ENCODE measurements at places on chromosomes 3 and 15.

DNA sequence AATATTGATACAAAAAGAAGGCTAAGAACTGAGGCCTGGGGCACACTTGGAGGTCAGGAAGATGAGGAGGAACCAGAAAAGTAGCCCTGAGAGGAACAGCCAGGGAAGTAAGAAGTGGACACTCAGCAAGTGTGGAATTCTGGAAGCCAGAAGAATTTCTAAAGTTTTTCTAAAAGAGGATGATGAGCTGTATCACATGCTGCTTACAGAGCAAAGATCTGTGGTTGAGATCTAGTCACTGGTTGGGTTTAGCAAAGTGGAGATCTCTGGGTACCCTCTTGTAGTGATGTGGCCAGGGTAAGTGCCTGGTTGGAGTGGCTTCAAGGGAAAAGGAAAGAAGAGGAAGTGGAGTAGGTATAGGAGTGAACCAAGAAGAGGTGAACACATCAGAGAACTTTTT lies 95.4 kb upstream of the DAZL start:
- DNase-seq = no peak

DNA sequence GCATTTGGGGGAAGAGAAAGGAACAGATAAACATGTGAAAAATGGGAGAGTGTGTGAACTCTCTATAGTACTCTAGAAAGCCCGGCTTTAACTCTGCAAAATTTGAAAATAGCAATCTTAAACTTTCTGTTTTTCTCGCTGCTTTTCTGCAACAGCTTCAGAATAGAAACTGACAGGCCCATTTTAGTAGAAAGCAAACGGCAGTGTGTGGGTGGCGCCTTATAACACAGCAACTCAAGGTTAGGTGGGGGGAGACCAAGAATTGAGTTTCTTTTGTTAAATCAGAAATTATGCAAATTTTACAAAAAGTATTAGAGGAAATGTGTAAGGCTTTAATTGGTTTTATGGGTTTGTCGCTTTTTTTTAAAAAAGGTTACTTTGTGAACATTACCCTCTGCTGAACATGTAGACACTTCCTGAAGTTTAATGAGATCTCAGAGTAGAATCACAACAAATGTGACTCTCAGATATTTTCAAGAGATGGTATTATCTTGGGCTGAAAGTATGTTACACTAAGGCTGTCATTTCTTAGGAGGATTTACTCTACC lies 107.0 kb downstream of the PTPRG start:
- no peak for DNase-seq

- DNase-seq = no peak
Observed at GRCh38 chr3:65412588-65412987, 626.1 kb downstream of the MAGI1 start.

DNA sequence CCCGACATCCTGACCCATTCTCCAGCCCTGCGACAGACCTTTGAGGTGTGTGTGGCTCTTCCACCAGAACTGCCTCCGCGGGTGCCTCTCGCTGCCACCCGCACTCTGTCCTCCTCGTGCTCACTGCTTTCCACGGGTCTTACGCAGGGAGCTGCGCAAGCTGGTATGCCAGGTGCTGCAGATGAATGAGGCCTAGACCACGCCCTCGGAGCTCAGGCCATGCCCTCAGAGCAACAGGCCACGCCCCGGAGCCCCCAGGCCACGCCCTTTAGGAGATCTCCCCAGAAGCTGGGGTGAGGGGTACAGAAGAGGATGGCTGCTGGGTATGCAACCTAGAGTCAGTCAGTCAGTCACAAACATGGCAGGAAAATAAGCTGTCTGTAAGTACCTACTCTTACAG lies 300.3 kb downstream of the GABRG3 start:
- DNase-seq = no peak

DNA sequence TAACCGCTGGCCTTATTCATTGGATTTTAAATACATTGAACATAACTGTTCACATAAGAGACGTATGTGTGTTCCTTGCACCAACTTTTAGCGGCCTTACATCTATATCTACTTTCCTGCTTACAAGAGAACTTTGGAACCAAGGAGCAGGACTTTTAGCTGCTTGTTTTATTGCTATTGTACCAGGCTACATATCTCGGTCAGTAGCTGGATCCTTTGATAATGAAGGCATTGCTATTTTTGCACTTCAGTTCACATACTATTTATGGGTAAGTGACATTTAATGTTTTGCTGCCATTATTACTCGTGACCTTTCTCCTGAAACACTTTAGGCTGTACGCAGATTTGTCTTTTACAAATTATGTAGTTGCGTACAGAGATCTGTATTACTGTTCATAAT lies 47.1 kb downstream of the STT3B start:
- no peak for DNase-seq

GRCh38 chr3:9647450-9647849 lies 1.9 kb upstream of the MTMR14 start:
- no peak for DNase-seq

DNA sequence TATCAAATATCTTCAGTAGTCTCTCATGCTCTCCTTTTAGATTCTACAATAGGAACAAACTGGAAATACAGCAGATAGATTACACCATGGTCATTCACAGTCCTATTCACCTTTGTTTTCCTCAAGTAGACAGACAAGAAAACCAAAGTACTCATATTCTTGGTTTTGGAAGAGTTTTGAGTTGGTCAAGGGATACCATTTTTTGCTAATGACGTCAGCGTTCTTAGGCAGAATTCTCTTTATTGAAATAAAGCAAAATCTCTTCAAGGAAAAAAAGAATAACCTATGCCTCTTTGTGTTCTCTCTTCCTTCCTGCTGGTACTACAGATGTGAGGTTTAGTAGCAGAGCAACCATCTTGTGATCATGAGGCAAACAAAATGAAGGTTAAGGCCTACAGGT lies 268.3 kb upstream of the PDZRN3 start:
- no peak for DNase-seq

DNA sequence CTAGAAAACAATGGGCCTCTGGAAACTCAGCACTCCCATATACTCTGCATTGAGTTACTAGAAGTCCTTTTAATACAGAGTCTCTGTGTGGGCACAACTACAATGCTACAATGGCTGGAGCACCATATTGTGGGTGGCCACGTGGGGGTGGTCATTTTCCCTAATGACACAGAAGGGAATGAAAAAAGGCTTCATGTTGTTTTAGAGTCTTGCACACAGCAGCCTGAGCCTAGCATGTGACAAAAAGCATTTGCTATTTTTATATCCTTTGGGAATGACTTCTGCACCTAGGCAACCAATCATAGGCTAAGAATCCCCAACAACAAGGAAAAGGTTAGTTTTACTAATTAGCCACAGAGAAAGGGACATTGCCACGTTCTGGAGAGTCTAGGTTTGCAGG lies 120.6 kb downstream of the PPM1L start:
- no peak for DNase-seq

DNA sequence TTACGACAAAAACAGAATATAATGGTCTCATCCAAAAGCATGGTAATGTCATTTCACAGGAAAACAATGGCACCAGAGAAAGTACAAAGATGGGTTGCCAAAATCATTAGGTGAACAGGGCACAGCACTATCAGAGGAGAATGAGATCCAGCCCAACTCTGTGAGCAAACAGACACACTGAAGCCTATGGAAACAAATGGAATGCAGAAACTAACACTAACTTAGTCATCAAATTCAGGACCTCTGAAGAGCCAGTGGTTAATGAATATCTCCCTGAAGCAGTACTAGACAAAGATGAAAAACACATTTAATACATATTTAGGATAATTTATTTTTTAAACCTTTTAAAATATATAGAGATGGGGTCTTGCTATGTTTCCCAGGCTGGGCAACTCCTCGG lies 14.6 kb upstream of the RPS17 start:
- no peak for DNase-seq

DNA sequence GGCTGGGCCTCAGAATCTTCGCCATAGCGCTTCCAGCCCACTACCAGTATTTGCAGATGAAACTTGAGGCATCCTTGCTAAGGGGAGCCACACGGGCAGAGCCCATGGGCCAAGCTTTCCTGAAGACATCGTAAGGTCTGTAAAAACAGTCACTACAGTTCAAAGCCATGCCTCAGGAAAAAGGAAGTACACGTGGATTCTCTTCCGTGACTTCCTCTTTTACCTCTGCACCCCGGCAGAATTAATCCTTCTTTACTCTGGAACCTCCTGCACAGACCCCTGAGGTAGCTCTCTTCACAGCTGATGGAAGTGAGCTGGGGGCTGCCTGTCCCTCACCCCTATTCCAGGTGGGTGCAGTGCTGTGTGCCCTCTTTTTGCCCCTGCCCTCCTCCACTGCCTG lies 129.2 kb downstream of the CHDH start:
- no peak for DNase-seq

GRCh38 chr3:148187296-148187695 lies 510.4 kb upstream of the AGTR1 start:
- no peak for DNase-seq

DNA sequence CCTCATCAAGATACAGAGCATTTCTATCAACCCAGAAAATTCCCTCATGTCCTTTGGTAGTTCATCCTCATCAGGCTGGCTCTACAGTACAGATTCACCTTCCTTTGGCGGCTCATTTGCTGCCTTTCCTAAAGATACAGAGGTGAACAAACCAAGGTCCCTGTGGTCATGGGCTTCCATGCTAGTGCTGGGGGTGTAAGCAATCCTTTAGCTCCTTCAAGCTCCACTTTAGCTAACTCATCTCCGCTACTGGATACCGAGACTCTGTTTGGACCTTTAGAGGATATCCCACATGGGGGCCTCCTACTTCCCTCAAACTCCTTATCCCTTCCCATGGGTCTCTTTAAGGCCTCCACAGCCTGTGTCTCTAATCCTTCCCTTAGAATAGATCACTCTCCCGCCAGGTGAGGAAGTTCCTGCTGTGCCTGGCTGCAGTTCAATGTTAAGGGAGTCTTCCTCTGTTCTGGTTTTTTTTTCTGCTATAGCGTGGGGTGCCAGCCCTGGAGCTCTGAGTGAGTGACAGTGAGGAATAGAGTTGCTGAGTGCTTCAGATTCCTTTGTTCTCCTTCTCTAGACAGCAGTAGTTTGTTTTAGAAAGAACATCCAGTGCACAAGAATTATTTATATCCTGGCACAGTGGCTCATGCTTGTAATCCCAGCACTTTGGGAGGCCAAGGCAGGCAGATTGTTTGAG lies 30.7 kb downstream of the CLEC3B start:
- DNase-seq = no peak

- no peak for DNase-seq
Observed at GRCh38 chr3:154779571-154779970, 300.5 kb upstream of the MME start.

DNA sequence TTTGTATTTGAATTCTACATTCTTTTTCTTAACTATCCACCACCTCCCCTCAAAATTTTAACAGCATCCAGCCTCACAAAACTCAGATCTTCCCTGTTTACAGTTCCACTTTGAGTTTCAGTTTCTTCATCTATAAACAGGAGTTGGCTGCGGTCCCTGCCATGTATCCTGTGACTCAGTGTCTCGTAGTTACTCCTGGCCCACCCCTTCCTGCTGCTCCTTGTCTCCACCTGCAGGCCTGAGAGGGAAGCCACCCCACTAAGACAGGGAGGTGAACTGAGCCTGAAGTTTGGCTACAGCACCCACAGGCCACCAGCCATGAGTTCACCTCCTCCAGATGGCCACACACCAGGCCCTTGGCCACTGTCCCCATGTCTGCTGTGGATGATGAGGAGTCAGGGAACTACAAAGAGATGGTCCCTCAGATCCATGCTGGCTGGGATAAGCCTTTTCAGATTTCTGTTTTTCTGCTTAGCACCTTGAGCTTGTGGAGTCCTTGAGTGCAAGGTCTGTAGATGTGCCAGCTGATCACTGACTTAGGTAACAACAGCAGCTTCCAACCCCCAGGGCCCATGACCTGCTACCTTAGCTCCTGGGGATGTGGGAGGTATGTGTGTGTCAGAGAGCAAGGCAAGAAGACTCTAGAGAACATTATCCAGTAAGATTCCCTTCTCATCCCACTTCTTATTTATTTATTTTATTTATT lies 37.5 kb downstream of the CD86 start:
- no peak for DNase-seq

- DNase-seq = no peak
Observed at GRCh38 chr3:128337305-128337704, 129.4 kb downstream of the DNAJB8 start.

DNA sequence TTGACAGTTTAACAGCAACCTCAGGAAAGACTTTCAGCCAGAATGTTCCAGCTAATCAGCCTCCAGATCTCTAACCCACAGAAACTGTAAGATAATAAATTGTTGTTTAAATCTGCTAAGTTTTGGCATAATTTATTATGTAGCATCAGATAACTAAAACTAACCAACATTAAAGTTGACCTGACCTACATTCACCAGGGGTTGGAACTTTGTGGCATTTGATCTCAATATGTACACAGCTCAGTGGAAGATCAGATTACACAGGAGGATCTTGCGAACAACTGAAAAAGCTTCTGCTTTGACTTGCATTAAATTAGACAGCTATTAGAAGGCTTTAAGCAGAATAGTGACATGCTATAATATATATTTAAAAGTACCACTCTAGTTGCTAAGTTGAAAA lies 91.4 kb upstream of the POU1F1 start:
- no peak for DNase-seq

DNA sequence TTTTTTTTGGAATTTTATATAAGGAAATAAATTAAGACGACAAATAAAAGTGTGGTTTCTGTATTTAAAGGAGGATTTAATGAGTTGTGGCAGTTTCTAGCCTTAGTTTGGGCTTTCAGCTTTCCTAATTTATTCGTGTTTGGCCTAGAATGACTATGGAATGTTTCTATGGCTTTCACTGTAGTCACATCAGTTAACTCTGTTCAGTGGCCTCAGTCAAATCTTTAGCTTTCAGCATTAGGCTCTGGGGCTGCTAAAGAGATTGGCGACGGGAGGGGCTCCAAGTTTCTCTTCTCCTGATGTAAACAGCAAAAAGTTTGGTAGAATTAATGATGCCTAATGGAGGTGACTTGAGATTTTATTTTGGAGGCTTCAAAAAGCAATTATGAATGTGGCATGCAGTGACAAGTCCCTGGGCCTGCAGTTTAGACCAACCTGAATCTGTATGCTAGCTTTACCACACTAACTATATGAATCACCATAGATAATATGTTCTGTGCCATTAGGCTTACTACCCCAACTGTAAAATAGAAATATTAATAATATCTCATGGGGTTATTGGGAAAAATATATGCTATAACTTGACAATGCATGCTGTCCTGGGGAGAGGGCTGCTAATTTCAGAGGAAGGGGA lies 47.1 kb upstream of the ADGRG7 start:
- DNase-seq = no peak

- DNase-seq = no peak
Observed at GRCh38 chr3:8668216-8668615, 23.6 kb upstream of the SSUH2 start.

Measured in stimulated activated CD4-positive, alpha-beta T cell treated with anti-CD3 and anti-CD28 coated beads, Interleukin-15, amount 100 ng/mL, for 1 hour (primary cell).